ENCODE measurements at places on chromosomes 12 and 14.

DNA sequence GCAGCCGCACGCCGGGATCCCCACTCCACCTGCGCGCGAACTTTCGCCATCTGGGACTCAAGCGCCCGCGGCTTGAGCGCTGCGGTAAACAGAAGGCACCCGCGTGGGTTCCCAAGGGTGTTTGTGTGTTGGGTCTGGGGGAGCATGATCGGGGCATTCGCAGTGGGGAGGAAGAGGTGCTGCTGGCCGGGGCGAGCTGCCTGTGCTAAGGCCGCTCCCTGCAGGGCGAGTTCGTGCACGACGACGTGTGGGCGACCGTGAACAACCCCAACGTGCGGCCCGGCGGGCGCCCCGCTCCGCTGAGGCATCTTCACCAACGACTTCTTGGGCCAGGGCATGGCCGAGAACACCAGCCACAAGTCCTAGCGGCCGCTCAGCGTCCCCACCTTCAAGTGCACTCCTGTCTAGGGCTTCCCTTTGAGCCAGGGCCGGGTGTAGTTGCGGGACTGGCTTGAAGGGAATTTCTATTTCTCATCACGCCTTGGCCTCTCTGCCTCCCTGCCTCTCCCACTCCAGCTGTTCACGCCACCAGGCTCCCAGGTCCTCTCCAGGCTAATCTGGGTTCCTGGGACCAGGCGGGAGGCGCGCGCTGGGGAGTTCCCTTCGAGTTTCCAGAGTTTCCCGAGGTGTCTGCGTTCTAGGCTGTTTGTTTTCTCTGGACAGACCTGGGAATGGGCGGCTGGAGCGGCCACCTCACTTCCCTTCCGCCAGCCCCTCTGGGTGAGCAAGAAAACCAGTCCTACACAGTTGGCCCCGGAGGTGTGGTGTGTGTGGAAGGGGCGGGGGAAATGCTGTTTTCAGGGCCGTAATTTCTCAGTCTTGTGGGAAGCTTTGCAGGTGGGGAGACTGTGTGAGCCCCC is 417.8 kb upstream of the TMTC1 start:
- no peak for DNase-seq

DNA sequence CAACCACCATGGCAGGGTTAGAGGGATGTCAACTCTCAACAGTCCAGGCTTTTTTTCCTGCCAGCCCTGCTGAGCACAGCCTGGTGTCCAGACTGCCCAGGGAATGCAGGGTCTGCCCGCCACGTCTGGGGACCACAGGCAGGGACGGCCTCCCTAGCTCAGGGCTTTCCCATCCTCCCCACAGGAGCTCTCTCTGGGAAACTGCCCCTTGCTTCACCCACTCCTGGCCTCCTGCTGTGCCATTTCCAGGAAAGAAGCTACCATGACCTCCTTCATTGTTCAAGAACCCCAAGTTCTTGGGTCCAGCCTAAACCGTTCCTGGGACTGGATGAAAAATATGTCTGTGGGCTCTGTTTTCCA is 4.8 kb downstream of the SCNN1A start:
- DNase-seq = no peak

DNA sequence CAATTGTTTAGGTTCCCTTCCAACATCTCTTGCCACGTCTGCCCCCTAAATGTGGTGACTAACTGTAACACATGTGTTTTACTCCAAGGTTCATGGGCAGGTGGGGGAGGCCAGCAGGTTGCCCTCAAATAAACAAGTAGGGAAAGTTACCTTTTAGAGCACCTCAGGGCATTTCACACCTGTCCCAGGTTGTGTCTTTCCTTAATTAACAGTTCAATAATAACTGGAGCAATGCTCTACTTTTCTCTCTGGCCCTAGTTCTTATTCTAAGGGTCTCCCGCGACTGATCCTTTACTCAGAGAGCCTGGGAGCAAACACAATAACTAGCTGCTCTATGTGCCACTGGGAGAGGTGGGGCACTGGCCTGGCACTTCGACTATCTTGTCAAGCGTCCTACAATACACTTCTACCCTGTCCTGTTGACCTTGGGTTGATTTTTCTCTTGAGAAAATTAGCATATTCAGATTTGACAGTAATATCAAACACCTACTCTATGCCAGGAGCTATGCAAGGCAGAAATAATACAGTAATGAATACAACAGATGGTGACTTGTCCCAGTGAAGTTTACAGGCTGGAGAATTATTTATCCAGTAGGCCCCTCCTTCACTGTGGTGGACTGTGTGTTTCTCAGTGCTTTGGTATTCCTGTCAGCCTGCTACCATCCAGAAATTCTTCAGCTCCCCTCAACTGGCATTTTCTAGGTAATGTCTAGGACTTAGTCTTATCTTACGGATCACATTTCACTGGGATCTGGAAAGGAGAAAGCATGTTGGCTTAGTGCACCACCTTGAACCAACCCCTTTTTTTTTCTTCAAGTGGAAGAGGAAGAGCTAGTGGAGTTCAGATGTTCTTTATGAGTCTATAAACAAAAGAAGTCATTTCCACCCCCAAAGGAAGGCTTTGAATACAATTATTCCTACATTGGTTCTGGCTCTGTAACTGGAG is 202.6 kb downstream of the CRADD start:
- DNase-seq = no peak

DNA sequence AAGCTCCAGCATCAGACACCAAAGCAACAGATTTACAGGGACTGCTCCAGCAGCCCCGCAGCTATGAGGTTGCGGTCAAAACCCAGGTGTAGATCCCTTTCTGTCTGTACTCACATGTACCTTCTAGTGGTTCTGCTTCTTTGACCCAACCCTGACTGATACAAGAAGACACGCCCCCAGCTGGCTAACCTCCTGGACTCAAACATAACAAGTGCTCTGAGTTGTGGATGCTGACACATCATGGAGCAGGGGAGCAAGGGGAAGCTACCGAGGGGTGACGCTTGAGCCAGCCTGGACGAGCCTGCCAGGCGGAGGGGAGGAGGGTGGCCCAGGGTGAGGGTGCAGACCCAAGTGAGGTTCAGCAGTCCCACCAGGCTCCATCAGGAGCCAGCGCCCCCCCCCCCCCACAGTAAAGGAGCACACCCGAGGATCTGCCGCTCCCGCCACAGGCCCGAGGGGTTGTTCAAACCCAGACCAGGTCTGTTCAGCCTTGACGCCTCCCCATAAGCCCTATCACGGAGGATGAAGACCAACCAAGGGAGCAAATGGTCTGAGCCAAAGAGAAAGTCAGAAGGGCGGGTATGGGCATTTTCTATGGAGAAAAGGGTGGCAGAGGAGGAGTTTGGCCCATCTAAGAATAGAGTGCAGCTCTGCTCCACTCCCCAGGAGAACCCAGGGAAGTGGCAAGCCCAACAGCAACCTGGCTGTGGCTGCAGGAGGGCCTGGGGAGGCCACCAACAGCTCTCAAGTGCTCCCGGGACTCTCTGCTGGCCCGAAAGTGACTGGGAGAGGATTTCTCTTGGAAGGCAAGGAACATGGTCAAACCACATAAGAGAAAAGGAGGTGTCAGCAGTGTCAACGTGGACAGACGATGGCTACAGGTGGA is 229.4 kb downstream of the BCL11B start:
- no peak for DNase-seq

GRCh38 chr12:45302621-45303369 is 86.9 kb downstream of the ANO6 start:
- DNase-seq = no peak

GRCh38 chr12:69947897-69948296 is 122.9 kb downstream of the MYRFL start:
- DNase-seq = no peak

- DNase-seq = no peak
Observed at GRCh38 chr14:63598807-63599206, 42.9 kb downstream of the WDR89 start.

DNA sequence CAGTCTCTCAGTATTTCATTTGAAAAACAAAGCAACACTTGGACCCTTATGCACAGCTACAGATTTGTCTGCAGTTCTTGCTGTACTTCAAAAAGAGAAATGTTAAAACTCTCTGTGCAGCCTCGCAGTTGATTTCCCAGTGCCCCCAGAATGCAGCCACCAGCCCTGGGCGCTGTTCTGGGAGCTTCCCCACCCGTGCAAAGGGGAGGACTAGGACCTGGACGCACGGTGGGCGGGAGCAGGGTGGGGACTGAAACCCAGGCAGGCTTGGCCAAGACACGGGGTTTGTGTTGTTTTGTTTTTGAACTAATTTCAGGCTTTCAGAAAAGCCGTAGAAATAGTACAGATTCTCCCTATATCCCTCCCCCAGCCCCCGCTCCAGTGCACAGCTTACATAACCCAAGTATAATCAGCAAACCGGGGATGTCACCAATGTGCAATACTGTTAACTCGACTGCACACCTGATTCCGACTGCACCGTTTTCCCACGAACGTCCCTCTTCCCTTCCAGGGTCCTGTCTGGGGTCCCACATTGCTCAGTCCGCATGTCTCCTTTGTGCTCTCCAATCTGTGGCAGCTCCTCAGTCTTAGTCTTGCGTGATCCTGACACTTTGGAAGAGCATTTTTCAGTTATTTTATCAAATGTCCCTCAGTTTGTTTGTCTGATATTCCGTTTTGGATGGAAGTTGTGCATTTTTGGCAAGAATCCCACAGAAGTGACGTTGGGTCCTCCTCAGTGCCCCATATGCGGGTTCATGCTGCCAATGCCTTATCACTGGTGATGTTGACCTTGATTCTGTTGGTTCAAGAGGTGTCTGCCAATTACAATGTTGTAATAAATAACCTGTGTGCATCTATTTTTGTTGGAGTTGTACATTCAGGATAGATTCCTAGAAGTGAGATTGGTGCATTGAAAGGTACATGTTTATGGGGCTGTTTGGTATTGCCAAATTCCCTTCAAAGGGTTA is 95.9 kb downstream of the SETD3 start:
- no peak for DNase-seq

- DNase-seq = no peak
Observed at GRCh38 chr12:93323625-93324329, 53.9 kb upstream of the NUDT4 start.

DNA sequence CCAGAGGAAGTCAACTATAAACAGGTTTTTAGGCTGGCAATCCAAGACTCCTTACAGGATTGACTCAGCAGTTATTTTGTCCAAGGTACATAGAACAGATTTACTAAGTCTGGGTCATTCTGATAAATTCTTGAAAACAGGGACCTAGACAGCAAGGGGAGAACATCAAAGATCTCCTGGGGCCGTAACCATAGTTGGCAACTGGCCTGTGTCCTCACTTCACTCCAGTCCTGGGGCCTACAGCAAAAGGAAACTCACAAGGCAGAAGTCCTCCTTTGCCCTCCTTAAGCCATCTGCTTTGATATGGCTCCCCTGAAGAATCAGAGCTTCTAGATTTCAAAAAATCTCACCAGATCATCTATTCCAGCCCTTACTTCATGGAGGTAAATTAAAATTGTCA is 207.2 kb upstream of the IGF1 start:
- DNase-seq = no peak

GRCh38 chr12:75641031-75641780 is 129.8 kb upstream of the KRR1 start:
- peak; percentile 52 for DNase-seq

GRCh38 chr14:65852689-65853088 is 440.2 kb downstream of the FUT8 start:
- DNase-seq = no peak

DNA sequence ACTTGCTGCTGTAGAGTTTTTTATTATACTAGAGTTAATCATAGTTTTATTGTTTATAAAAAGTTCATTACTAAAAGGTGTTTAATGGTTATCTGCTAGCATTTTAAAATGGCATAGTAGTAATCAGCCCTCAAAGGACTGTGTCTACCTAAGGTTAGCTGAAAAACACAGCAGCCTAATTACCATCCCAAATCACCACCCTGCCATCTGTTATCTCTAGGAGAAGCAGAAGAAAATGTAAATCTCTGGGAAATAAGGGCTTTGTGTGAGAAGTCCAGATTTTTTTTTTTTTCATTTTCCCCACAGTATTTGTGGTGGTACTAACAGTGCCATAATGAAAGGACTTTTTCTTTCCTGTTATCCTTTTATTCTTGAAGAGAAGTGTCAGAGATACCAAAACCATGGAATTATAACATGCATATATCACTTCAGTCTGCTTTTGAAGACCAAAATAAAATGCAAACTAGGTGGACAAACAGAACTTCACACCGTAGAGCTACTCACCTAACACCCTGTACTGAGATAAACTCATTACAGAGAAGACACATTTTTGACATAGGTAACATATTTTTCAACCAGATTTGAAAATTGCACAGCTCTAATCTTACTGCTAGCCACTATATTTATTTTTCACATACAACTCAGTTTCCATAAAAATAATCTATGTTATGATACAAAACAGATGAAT is 876.2 kb downstream of the C12orf50 start:
- DNase-seq = no peak
